ENCODE measurements at places on chromosomes 6 and 20. TPM values are rescaled to one million over a fixed set of nuclear protein-coding genes. Genes with fewer than 3 reads are reported as not detected.

Gene CALHM4
- total RNA-seq, result not detected

Gene JARID2
- total RNA-seq, result 66.1 TPM

Gene PKHD1
- 0.03 TPM for total RNA-seq

DNA sequence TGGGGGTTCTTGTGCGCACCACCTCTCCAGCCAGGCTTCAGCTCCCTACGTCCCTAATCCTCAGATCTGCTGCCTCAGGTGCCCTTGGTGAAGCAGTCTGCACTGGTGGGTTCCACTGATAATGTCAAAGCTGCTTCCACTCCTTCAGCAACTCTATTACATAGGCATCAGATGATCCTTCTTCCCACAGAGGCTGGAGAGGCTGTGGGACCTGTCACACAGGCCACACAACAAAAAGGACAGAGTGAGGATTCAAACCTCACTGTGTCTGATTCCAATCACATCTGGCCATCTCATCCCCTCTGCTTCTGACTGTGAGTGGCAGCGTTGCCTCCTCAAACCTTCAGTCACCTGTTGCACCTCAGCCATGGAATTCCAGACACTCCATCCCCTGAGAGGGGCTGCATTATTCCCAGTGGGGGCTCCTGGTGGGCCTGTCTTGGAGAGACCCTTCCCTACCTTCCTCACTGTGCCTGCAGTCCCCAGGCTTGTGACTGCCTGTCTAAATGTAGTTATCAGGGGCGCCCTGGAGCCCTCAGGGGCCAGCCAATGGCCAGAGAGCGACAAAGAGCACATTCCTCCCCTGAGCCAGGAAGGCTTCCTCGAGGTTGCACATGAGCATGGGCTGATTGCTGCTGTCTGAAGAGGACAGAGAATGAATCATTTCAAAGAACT, 211.4 kb upstream of the ECI2 start:
- no peak overlapping the region for H3K27ac ChIP-seq
- H3K4me3 ChIP-seq, result no peak overlapping the region
- no peak for DNase-seq
- peaks cover 8% of the 10 kb centered on the region for H3K27me3 ChIP-seq
- no peaks in the 10 kb centered on the region for H3K36me3 ChIP-seq

DNA sequence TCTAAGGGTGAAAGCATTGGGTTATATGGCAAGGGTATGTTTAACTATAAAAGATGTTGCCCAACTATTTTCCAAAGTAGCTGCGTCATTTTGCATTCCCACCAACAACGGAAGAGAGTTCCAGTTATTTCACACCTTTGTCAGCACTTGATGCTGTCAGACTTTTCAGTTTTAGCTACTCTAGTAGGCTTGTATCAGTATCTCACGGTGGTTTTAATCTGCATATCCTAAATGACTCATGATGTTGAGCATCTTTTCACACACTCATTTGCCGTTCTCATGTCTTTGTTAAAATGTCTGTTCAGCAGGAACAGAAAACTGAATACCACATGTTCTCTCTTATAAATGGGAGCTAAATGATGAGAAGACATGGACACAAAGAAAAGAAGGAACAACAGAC, 122.3 kb downstream of the RNASET2 start:
- no peak overlapping the region for H3K4me3 ChIP-seq
- no peak overlapping the region for H3K27ac ChIP-seq
- H3K4me1 ChIP-seq, result peaks cover 21% of the 10 kb centered on the region
- H3K36me3 ChIP-seq, result no peaks in the 10 kb centered on the region
- no peak for DNase-seq

DNA sequence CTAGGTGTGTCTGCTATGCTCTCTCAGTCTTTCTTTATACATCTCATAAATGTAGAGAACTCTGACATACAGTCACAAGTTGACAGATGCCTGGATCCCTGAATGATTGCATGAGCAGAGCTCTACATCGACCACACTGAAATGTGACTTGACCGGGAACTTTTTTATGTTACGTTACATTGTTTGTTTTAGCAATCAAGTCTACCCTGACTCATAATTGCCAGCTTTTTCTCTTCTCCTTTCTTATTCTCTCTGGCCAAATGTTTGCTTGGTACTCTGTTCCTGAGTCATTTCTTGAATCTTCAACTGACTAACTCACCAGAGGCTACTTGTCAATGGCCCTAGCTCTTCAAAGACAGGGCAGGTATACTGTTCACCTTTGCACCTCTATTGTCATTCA, 213.6 kb upstream of the DTNBP1 start:
- no peak for DNase-seq
- no peaks in the 10 kb centered on the region for H3K36me3 ChIP-seq
- H3K27me3 ChIP-seq, result no peaks in the 10 kb centered on the region
- no peak overlapping the region for H3K4me3 ChIP-seq
- H3K27ac ChIP-seq, result no peak overlapping the region

DNA sequence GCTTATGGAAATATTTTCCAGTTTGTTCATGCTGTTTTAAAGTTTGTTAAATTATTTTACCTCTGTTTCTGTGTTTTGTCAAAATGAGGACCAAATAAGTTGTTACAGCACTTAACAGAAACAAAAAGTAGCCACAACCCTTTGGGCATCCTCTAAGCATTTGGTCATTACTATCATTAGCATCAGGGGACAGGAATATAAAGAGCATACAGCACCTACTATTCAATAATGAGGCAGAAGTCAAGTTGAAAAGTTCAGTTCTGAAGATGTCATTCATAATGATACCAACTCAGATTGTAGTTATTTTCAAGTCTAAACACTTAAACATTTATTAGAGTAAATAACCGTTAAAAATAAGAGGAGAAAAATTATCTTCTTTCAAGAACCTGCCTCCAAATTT, 862.3 kb upstream of the FLRT3 start:
- no peaks in the 10 kb centered on the region for H3K4me1 ChIP-seq
- no peak for DNase-seq
- H3K27me3 ChIP-seq, result no peaks in the 10 kb centered on the region
- no peak overlapping the region for H3K4me3 ChIP-seq
- no peak overlapping the region for H3K27ac ChIP-seq

DNA sequence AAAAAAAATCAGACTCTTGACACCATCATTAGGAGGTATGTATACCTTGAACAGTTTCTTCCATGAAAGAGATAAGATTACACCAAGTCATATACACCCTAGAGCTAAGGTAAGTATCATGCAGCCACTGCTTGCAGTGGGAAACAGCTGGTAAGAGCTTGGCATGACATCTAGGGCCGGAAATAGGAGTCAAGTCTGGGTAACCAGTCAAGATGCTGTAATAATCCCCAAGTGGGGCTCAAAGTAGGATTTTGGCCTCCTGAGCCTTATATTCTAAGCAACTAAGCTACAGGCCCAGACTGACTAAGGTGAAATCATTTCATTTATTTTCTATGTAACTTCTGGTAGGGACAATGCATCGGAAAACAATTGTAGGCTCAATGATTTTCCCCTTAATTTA, 23.9 kb downstream of the TRERF1 start:
- H3K36me3 ChIP-seq, result no peaks in the 10 kb centered on the region
- H3K4me3 ChIP-seq, result no peak overlapping the region
- peaks cover 6% of the 10 kb centered on the region for H3K27me3 ChIP-seq
- peaks cover 24% of the 10 kb centered on the region for H3K4me1 ChIP-seq
- H3K27ac ChIP-seq, result no peak overlapping the region

Gene RIPOR3
- 11.2 TPM for total RNA-seq

DNA sequence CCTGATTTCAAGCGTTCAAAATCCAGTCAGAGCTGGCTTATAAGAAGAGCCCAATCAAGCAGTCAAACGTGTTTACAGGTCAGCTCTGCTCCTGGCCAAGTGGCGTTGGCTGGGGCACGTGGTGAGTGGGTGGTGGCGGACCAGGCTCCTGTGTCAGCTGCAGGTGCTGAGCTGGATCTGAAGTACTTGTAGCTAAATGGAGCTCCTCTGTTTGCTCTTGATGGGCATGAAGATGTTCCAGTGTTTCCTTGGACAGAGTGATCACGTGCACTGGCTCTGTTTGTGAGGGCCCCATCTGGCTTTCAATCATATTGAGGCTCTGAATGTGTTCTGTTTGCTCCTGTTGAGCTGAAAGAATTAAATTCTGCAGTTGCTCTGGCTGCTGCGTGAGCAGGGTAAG, 10.2 kb upstream of the MICAL1 start:
- H3K4me3 ChIP-seq, result no peak overlapping the region
- no peaks in the 10 kb centered on the region for H3K27me3 ChIP-seq
- no peak for DNase-seq

DNA sequence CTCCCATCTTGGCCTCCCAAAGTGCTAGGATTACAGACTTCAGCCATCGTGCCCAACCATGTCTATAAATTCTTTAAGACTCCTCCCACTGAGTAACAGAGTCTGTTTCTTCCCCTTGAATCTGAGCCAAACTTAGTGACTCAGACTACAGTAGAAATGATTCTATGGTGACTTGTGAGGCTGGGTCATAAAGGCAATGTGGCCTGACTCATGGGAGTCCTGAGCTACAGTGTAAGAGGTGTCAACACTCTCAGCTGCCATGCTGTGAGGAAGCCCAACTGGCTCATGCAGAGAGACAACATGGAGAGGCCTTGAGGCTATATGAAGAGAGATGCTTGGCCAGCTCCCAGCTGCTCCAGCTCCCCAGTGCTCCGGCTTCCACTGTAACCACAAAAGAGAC, 5.2 kb upstream of the NRSN2 start:
- DNase-seq, result no peak
- no peak overlapping the region for H3K27ac ChIP-seq
- H3K27me3 ChIP-seq, result peaks cover 10% of the 10 kb centered on the region
- peaks cover 5% of the 10 kb centered on the region for H3K36me3 ChIP-seq

GRCh38 chr6:15036690-15037245, 209.1 kb upstream of the JARID2 start:
- peaks cover 23% of the 10 kb centered on the region for H3K4me1 ChIP-seq
- no peak overlapping the region for H3K4me3 ChIP-seq
- DNase-seq, result no peak

Gene TRIM31
- not detected for total RNA-seq

DNA sequence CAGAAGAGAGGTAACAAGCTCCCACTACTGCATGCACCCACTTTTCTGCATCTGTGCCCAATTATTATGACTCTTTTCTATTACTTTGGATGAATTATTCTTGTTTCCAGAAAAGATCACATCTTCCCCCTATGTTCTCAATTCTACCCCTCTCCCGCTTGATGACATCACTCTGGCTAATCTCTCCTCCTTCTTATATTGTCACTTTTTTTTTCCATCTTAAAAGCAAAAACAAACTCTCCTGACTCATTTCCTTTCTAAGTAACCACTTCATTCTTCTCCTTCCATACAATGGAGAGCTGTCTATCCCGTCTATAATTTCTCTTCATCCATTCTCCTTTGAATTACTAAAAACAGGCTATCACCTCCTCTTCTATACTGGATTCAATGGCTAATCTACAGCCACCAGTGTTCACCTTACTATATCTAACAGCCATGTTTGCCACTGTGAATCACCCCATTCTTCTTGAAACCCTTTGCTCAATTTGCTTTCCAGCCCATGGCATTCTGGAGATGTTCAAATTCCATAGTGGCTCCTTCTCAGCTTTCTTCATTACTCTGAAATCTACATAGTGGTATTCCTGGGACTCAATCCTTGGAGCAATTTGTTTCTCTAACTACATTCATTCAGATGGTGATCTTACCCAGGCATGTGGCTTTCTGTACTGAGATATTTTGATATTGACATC, 378.4 kb downstream of the ARHGAP18 start:
- H3K36me3 ChIP-seq, result no peaks in the 10 kb centered on the region
- H3K27me3 ChIP-seq, result peaks cover 6% of the 10 kb centered on the region
- H3K4me1 ChIP-seq, result no peaks in the 10 kb centered on the region

- H3K27me3 ChIP-seq, result no peaks in the 10 kb centered on the region
- peaks cover 2% of the 10 kb centered on the region for H3K4me1 ChIP-seq
- no peak overlapping the region for H3K4me3 ChIP-seq
- H3K27ac ChIP-seq, result no peak overlapping the region
Observed at GRCh38 chr20:5870568-5870981, 79.8 kb downstream of the TRMT6 start.

DNA sequence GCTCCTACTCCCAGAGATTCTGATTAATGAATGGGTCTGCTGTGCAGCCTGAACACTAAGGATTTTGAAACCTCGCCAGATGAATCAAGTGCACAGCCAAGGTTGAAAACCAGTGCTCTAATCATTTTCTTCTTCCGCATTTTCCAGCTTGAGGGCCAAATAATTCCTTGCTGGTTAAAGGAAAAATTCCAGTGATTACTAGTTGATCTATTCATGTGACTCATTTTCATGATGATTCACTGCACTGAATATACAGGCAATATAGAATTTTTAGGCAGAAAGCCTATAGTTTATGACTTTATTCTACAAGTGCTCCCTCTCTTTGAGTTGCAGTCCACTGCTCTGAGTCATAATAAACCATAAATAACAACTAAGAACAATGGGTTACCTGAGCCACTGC, 80.6 kb upstream of the PROKR2 start:
- H3K4me1 ChIP-seq, result no peaks in the 10 kb centered on the region
- H3K4me3 ChIP-seq, result no peak overlapping the region
- H3K36me3 ChIP-seq, result no peaks in the 10 kb centered on the region
- H3K27ac ChIP-seq, result no peak overlapping the region

GRCh38 chr20:44981736-44982406, 15.6 kb downstream of the STK4 start:
- H3K36me3 ChIP-seq, result peaks cover 6% of the 10 kb centered on the region
- peaks cover 2% of the 10 kb centered on the region for H3K4me1 ChIP-seq
- no peak overlapping the region for H3K27ac ChIP-seq
- no peak overlapping the region for H3K4me3 ChIP-seq
- DNase-seq, result no peak

Gene CAP2
- 4.4 TPM for total RNA-seq

DNA sequence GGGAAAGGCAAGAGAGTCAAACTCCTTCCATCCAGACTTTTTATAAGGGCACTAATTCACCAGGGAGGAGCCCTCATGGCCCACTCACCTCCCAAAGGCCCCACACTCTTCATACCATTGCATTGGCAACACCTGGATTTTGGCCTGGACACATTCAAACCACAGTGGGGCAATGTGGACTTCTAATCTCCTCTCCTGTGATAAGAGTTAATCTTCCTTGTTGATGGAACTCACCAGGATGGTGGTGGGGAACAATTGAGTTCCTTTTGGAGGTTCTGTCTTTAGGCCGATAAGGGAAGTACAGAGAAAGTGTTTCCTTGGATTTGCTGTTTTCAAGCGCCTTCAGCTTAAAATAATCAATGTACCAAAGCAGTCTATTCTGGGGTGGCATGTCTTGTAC, 268.7 kb downstream of the CD83 start:
- peaks cover 20% of the 10 kb centered on the region for H3K4me1 ChIP-seq
- no peak for DNase-seq
- no peak overlapping the region for H3K27ac ChIP-seq
- no peaks in the 10 kb centered on the region for H3K36me3 ChIP-seq

GRCh38 chr6:170189236-170189635, 101.6 kb downstream of the DLL1 start:
- H3K36me3 ChIP-seq, result no peaks in the 10 kb centered on the region
- H3K27me3 ChIP-seq, result peaks cover 6% of the 10 kb centered on the region
- no peak overlapping the region for H3K27ac ChIP-seq
- no peak overlapping the region for H3K4me3 ChIP-seq
- no peak for DNase-seq
- H3K4me1 ChIP-seq, result no peaks in the 10 kb centered on the region

GRCh38 chr6:47438481-47439347, 38.9 kb upstream of the CD2AP start:
- H3K36me3 ChIP-seq, result no peaks in the 10 kb centered on the region
- H3K27ac ChIP-seq, result no peak overlapping the region
- no peak overlapping the region for H3K4me3 ChIP-seq
- no peaks in the 10 kb centered on the region for H3K4me1 ChIP-seq

Measured in endothelial cell (in vitro differentiated cells).